ENCODE measurements at places on chromosomes 4 and X.

DNA sequence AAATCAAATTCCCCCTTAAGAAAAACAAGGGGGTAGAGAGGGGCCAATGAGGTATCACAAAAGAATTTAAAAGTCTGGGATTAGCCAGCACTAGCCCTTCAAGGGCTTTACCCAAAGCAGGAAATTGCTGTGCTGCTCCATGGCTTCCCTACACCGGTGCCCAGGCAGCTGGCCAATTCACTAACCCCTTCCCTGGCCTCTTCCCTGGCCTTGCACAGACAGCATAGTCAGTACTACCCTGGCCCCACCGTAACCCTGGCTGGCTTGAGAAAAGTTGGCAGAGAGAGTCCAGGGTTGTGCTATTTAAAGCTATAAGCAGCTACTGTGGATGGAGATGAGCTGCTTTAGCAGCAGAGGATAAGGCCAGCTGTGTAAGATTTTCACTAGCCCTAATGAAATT is 43.1 kb downstream of the ADAMTS3 start:
- peaks cover 2% of the 10 kb centered on the region for H3K27me3 ChIP-seq
- no peak overlapping the region for H3K27ac ChIP-seq
- H3K4me1 ChIP-seq, result no peaks in the 10 kb centered on the region
- no peak for DNase-seq
- H3K4me3 ChIP-seq, result no peak overlapping the region
- no peaks in the 10 kb centered on the region for H3K36me3 ChIP-seq

DNA sequence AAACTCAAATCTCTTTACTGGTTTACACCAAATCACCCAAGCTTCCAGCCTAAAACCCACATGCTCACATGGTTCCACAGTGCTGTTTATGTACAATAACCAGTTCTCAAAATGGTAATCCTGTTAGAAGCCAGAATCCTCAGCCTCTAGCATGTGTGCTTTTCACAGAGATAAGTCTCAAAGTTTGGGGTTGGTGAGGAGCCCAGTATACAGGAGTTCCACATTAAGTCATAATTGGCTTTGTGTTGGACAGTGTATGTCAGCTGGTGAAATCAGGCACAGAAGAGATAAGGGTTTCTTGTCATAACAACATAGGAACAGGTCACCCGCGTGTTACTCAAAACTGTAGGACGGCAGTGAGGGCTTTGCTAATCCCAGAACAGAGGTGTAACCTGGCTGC is at the start of gene TRIML1:
Gene TRIML1, plus strand, starts transcription at position 301 of the 400 bp plus-strand sequence. CDS start 118 bp downstream, outside the sequence.
- no peaks in the 10 kb centered on the region for H3K36me3 ChIP-seq
- H3K27ac ChIP-seq, result no peak within 1 kb of the TSS
- H3K4me3 ChIP-seq, result no peak within 1 kb of the TSS

DNA sequence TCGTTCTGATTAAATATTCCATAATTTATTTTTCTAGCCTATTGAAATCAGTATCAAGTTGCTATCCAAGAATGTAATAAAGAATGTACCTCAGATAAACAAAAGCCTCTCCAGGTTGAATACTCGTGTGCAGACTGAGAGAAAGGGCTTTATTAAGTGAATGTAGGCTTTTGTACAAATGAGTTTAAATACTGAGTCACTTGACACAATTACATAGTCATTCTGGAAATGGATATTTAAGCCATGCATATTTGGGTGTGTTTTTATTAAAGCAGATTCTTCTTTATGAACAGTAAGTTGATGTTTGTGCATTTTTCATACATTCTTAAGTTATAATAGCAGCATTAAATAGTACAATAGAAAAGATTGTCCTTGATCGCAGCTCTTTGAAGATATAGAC is 139.8 kb upstream of the GK2 start:
- H3K27me3 ChIP-seq, result peaks cover 2% of the 10 kb centered on the region
- no peak overlapping the region for H3K4me3 ChIP-seq
- H3K27ac ChIP-seq, result no peak overlapping the region
- DNase-seq, result no peak
- no peaks in the 10 kb centered on the region for H3K4me1 ChIP-seq
- H3K36me3 ChIP-seq, result no peaks in the 10 kb centered on the region

GRCh38 chr4:160514126-160514525 is 1411.2 kb downstream of the RAPGEF2 start:
- H3K27me3 ChIP-seq, result no peaks in the 10 kb centered on the region
- no peak for DNase-seq
- no peaks in the 10 kb centered on the region for H3K36me3 ChIP-seq
- no peaks in the 10 kb centered on the region for H3K4me1 ChIP-seq

DNA sequence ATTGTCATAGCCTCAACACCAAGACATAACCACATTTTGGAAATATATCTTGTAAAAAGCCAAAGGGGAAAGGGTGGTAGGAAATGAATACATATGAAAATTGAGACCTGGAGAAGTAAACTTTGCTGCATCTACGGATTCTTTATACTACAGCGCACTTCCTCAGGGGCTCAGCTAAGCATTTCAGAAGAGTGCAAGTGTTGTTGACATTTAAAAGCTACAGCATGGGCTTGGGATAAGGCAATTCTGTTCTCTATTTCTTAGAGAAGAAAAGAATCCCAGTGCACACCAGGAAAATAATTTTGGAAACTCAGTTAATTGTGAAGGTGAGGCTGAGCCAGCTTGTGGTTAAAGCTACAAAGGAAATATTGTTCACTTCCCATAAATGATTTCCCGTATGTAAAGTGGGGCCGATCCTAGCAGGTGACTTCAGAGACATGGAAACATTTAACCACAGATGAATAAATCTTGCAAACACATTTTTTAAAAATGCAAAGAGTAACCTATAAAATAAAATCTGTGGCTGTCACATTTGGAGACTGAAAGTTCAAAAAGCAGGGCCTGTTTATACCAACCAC is 12.6 kb upstream of the GBA3 start:
- peaks cover under 1% of the 10 kb centered on the region for H3K27me3 ChIP-seq
- no peaks in the 10 kb centered on the region for H3K4me1 ChIP-seq
- no peak overlapping the region for H3K4me3 ChIP-seq
- no peak for DNase-seq
- H3K27ac ChIP-seq, result no peak overlapping the region

- peaks cover 6% of the 10 kb centered on the region for H3K36me3 ChIP-seq
- DNase-seq, result no peak
- no peak overlapping the region for H3K4me3 ChIP-seq
- H3K27me3 ChIP-seq, result no peaks in the 10 kb centered on the region
- H3K27ac ChIP-seq, result no peak overlapping the region
These were observed 161.7 kb downstream of the RASL11B start for GRCh38 chr4:53023677-53024299.

GRCh38 chr4:147730333-147730732 is 1.6 kb upstream of the ARHGAP10 start:
- no peak for DNase-seq
- H3K4me1 ChIP-seq, result peaks cover 30% of the 10 kb centered on the region
- peaks cover 40% of the 10 kb centered on the region for H3K27me3 ChIP-seq
- H3K27ac ChIP-seq, result no peak overlapping the region

- no peaks in the 10 kb centered on the region for H3K4me1 ChIP-seq
- no peak overlapping the region for H3K4me3 ChIP-seq
- no peak for DNase-seq
- no peak overlapping the region for H3K27ac ChIP-seq
- no peaks in the 10 kb centered on the region for H3K27me3 ChIP-seq
These were observed 30.6 kb downstream of the MID2 start for GRCh38 chrX:107856289-107856688.

GRCh38 chr4:128846063-128846462 is 36.6 kb downstream of the JADE1 start:
- H3K27me3 ChIP-seq, result no peaks in the 10 kb centered on the region
- H3K27ac ChIP-seq, result peak overlapping the region; percentile 25
- peaks cover 18% of the 10 kb centered on the region for H3K4me1 ChIP-seq
- no peak overlapping the region for H3K4me3 ChIP-seq
- H3K36me3 ChIP-seq, result peaks cover 54% of the 10 kb centered on the region

GRCh38 chrX:71118032-71118984 is at the start of gene MED12:
Gene MED12 (plus strand): TSS chrX:71118596. CDS start chrX:71118755, 159 bp downstream.
- peaks cover 20% of the 10 kb centered on the region for H3K4me1 ChIP-seq
- peak within 1 kb of the TSS; percentile 85 for H3K4me3 ChIP-seq
- H3K36me3 ChIP-seq, result peaks cover 15% of the 10 kb centered on the region
- H3K27me3 ChIP-seq, result no peaks in the 10 kb centered on the region

DNA sequence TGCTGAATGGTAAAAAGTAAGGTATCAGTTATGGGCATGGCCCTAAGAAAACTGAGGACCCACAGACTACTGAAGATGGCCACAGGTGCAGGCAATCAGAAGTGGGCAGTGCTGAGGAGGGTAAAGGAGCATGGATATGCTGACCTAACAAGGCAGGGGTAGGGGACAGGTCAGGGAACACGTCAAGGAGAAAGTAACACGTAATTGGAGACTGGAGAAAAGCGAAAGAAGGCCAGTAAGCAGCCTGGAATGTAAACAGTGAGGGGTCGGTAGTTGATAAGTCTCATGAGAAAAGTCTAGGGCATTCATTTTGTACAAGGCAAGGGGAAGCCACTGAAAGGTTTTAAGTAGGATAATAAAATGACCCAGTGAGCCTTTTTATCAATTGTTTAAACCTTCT is 153.3 kb downstream of the PRDM5 start:
- no peaks in the 10 kb centered on the region for H3K4me1 ChIP-seq
- no peaks in the 10 kb centered on the region for H3K36me3 ChIP-seq
- H3K4me3 ChIP-seq, result no peak overlapping the region
- DNase-seq, result no peak
- H3K27me3 ChIP-seq, result no peaks in the 10 kb centered on the region

DNA sequence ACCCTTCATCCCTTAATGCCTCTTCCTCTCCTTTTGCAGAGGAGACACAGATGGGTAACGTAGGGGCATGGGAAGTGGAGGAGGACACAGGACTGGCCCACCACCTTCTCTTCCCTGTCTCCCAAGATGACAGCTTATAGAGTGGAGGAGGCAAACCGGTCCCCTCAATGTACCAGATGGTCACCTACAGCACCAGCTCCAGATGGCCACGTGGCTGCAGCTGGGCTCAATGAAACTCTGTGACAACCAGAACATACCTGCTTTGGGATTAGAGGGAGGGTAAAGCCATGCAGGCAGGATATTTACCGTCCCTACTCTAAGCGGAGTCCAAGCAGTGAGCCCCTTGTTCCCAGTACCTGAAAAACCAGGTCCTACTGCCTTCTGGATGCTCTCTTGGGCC is 7.5 kb upstream of the KLHL15 start:
- DNase-seq, result no peak
- no peak overlapping the region for H3K4me3 ChIP-seq
- no peaks in the 10 kb centered on the region for H3K36me3 ChIP-seq
- no peak overlapping the region for H3K27ac ChIP-seq
- H3K27me3 ChIP-seq, result peaks cover 2% of the 10 kb centered on the region
- no peaks in the 10 kb centered on the region for H3K4me1 ChIP-seq

GRCh38 chr4:35883108-35883507 is 361.2 kb downstream of the ARAP2 start:
- no peak for DNase-seq
- no peak overlapping the region for H3K27ac ChIP-seq
- H3K4me1 ChIP-seq, result no peaks in the 10 kb centered on the region
- no peaks in the 10 kb centered on the region for H3K27me3 ChIP-seq
- H3K4me3 ChIP-seq, result no peak overlapping the region

Measured in activated T-helper 1 cell treated with anti-CD3 and anti-CD28 coated beads, Interleukin-12 subunit alpha, Interleukin-12 subunit beta, Interleukin-2, Interleukin-4 antibody, amounts not matched to agents 30 ng/mL and 10 ng/mL and 1 ng/mL, durations not matched to agents 14 hours and 24 hours and 36 hours (primary cell).